ENCODE measurements at places on chromosomes 5 and 9.

- DNase-seq = no peak
Observed at GRCh38 chr5:145489516-145489915, 345.6 kb downstream of the PRELID2 start.

- no peak for DNase-seq
Observed at GRCh38 chr5:135921388-135921787, 25.7 kb upstream of the IL9 start.

- DNase-seq = no peak
Observed at GRCh38 chr9:107667231-107668070, 177.9 kb upstream of the KLF4 start.

- DNase-seq = no peak
Observed at GRCh38 chr5:9335754-9336495, 209.9 kb downstream of the SEMA5A start.

DNA sequence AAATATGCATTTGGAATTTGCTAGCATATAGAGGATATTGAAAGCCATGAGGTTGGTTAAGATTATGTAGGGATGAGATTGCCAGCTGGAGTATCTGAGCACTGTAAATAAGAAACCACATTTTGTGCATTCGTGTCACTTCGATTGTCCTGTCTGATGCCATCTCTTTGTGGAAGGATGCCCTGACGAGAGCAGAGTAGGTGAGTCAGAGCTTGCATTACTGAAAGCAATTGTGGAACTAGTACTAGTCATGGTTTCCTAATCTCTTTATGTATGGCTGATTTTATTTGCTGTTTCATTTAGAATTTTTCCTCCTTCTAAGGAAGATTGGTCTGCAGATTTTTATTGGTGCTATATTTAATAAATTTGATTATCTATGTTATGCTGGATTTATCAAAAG lies 14.5 kb upstream of the TAS2R1 start:
- no peak for DNase-seq

- DNase-seq = no peak
Observed at GRCh38 chr5:172322028-172322965, 38.7 kb upstream of the UBTD2 start.

DNA sequence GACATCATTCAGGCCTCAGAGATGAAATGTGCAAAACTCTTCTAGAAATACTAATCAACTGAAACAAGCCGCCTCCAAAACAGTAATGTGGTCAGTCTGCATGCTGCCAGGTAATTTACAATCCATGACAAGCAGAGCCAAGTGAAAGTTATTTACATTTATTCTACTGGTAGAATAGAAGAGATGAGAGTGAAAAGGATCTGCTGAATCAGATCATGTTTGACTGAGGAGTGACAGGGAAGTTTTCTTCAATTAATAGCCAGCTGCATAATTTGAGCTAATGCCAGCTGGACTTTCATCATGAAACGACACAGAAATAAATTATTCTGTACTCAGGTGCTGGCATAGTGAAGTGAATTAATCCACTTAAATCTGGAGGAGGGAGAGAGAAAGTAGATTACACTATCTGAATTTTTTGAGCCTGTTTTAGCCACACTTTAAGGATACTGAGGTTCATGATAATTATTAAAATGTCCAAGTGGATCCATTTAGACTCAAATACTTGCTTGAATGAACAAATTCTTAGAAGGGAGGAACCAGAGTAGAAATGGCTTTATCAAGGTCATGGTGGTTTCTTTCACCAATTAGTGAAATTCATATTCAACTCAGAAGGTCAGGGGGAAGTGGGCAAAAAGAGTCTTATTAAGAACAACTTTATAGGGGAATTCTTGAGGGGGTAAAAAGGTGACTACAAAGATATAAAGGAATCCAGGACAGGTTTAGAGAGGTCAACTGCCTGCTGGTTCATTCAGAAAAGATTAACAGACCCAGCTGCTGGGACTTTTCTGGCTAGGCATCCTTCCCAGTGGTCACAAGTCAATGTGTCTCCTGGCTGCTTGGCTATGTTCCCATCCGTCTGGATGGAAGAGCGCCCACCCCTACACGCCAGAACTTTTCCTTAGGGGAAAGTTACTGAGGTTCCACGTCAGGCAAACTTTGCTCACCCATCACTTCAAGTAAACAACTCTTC lies 350.4 kb downstream of the PDE4D start:
- no peak for DNase-seq

DNA sequence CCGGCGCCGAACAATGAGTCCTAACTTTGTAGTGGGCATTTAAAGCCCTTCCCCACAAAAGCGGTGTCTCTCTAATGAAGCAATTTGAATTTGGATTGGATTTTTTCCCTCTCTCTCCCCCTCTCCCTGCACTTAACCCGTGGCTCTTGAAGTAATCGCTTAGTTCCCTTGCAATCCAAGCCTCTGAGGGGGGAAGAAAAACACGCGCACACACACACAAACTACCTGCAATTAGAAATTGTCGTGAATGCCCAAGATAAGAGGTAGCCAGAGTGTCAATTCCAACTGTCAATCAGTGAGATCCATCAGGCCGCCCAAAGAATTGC lies 1.2 kb downstream of the LHX6 start:
- DNase-seq = no peak

DNA sequence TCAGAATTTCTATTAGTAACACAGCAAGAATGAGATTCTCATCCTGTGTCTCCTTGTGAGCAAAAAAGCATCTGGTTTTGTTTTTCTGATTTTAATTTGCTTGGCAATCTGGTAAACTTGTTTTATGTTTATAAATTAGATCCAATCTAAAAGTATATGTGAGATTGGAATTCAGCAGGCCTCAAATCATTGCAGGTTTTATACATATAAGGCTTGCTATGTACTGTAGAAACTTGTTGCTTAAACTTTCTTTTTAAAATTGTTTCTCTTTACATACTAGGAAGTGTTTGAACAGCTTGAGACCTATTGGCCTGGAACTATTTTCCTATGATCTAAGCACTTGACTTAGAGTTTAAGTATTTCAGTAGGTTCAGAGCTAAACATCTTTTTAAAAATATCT lies 1037.8 kb downstream of the NR2F1-AS1 start:
- no peak for DNase-seq

GRCh38 chr5:150758531-150759333 lies at the start of gene DCTN4:
TSS of gene DCTN4 (minus strand) at chr5:150759017. CDS start at chr5:150758993, 24 bp downstream.
- peak; percentile 79 for DNase-seq

DNA sequence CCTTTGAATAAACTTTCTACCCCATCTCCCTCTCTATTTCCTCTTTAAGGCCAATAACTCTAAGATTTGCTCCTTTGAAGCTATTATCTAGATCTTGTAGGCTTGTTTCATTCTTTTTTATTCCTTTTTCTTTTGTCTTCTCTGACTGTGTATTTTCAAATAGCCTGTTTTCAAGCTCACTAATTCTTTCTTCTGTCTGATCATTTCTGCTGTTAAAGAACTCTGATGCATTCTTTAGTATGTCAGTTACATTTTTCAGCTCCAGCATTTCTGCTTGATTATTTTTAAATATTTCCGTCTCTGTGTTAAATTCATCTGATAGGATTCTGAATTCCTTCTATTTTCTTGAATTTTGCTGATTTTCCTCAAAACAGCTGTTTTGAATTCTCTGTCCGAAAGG lies 15.3 kb upstream of the LIX1 start:
- DNase-seq = no peak
